NCI-H524 (cell line): ENCODE measurements at places on chromosomes 7 and 10.
A peak's percentile ranks its signal among the peaks of the same experiment; 100 is the strongest.

DNA sequence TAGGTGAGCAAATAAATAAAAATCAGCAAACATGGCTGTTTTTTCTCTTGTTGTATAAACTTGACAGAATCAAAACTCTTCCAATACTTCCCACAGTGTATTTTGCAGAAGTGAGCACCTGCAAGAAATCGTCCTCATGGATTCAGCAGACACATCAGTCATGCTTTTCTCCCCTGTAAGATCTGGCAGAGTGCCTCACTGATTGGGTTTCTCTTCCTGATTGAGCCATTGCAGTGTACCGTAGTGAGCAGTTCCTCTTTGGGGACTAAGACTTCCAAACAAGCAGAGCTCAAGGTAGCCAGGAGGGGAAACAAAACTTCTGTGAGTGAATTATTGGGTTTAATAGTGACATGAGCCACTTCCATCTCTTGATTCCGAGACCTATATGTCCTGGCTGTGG is 2.2 kb upstream of the CCDC3 start:
- DNase-seq: no peak

DNA sequence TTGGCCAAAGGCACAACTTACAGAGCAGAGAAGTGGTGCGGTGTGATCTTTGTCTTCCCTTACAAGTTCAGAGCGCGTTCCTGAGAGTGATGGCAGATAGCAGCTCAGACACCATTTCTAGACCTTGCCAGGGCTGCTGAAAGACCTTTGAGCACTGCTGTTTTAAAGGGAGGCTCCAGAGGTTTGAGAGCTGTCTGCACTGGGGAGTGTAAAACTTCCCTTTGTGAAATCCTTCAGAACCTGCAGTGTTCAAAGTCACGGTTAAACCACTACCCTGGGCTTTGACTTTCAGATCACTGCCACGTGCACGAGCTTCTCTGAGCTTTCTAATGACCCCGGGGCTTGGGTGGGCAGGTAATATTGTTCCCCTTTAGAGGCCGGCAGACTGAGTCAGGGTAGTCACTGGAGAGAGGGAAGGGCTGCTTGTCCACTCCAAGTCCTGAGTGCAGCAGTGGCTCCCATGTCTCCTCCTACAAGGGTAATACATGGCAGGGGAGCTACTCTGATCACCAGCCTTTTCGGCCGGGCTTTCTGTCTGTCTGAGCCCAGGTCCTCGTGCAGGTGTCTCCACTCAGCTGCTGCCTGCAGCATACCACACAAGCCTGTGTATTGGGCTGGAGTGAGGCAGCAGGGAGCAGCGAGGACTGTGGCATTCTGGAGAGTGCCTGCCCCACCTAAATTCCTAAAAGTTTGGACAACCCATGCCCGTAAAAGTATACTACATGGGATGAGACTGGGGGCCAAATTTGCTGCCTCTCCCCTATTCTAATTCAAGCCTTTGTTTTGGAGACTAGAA is 63.3 kb downstream of the ZMIZ1 start:
- no peak for DNase-seq

- no peak for DNase-seq
These were observed 53.8 kb downstream of the INPP5A start for GRCh38 chr10:132591166-132591971.

DNA sequence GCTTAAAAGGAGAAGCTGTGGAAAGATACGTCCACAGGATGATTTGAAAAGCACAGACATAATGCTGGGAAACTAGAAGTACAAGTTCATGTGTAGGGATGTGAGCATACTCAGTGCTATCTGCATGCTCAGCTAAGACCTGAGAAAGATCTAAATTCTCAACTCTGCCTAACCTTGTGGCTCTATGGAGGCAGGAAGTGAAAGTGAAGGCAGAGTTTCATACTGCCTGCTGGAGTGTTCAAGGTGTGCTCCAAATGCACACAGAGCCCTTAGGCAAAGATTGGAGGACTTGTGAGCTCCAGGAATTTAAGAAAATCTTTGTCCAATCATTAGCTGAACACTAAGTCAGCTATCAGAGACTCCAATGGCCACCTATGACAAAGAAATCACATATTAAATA is 190.9 kb downstream of the RNLS start:
- no peak for DNase-seq

DNA sequence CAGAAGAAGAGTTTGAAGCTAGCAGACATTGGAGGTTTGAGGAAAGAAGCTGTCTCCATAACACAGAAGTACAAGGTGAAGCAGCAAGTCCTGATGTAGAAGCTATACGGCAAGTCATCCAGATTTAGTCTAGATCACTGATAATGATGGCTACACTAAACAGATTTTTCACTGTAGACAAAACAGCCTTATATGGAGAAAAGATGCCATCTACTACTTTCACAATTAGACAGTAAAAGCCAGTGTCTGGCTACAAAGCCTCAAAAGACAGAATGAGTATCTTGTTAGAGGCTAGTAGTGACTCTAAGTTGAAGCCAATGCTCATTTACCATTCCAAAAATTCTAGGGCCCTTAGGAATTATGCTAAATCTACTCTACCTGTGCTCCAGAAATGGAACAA is 85.1 kb downstream of the SNX13 start:
- DNase-seq: no peak

DNA sequence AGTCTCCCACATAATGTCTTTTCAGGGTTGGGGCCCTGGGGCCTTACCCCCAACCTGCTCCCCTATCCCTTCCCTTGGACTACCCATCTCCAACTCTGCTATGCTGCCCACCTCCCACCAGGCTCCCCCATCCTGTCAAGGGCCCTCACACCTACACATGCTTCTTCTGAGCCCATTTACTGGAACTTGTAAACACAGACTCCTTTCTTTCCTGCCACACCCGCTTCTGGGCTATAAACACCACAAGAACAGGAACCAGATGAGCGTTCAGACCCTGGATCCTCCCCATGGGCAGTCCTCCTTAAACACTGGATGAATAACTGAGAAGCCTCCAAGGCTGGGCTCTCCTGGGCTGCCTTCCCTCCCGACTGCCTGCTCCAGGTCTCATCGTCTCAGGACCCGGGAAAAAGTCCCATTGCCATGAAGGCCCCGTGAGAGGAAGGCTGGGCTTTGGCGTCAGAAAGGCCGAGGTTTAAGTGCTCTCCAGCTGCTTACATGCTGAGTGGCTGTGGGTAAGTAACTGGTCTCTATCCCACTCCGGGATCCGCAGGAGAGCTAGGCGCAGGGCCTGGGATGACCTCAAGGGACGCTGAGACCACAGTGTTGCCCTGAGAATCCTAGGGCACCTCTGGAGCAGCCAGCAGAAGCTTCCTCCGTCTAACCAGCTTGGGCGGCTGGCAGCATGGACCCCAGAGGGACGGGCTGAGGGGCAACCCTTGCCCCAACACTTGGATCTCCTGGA is 15.6 kb upstream of the CRHR2 start:
- DNase-seq: no peak

DNA sequence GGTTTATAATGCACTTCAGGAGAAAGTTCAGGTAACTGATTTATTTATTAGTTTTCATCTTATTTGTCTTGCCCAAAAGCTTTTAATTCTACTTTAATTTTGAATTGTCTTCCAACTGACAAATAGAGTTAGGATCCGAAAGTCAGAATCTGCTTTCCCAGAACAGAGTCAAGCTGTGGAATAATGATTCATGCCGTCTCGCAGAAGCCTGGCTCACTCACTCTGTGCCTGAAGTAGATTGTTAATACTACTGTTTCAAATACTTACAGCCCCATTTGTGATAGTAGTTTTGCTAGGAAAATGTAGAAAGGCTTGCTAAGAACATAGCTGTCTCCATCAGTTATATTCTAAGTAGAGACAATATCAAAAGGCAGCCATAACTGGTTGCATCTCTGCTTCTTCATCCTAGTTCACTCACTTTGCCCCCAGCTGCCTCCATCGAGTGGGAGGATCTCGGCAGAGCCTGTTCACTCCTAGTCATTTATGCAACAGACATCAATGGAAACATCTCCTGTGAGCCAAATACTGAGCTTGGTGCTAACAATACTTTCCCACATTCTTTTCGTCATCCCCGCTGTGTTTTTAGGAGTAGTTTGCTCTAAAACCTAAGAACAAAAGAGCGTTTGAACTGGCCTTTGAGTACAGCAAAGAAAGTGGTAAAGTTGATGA is 28.0 kb downstream of the ABRAXAS2 start:
- no peak for DNase-seq

DNA sequence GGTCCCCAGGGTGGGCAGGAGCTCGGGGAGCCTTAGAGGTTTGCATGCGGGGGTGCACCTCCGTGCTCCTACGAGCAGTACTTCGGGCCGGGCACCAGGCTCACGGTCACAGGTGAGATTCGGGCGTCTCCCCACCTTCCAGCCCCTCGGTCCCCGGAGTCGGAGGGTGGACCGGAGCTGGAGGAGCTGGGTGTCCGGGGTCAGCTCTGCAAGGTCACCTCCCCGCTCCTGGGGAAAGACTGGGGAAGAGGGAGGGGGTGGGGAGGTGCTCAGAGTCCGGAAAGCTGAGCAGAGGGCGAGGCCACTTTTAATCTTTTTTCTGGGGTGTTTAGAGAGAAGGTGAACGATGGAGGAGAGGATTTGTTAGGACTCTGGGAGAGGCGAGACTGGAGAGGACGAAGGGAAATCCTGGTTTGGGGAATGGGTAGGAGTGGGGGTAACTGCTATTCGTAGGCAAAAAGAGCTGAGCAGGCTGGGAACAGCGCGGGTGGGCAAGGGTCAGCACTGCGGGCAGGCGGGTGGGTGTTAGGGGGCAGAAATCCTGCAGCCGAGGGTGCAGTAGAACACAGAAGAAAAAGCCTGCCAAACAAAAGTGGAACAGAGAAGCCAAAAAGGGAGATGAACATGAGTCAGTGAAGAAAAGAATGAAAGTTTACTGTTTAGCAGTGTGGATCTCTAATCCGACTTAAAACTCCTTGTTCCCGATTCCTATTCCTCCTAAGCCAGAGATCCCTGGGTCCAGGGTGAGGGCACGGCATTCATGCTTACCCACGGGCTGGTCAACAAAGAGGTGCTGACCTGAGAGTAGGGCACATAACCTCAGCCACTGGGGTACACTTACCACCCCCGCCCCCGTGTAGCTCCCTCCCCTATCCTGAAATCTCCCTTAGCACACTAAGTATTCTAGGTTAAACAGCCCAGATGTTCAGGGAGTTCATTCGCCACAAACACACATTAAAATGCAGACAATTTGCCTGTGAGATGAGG is 26.9 kb downstream of the PRSS2 start:
- DNase-seq: no peak

GRCh38 chr7:96636979-96637378 is 72.7 kb downstream of the SEM1 start:
- DNase-seq: no peak

- peak; percentile 0 for DNase-seq
These were observed 26.7 kb downstream of the ERCC6 start for GRCh38 chr10:49512121-49512809.

- DNase-seq: peak; percentile 93
These were observed 1.9 kb downstream of the SLC29A4 start for GRCh38 chr7:5284304-5285281.

DNA sequence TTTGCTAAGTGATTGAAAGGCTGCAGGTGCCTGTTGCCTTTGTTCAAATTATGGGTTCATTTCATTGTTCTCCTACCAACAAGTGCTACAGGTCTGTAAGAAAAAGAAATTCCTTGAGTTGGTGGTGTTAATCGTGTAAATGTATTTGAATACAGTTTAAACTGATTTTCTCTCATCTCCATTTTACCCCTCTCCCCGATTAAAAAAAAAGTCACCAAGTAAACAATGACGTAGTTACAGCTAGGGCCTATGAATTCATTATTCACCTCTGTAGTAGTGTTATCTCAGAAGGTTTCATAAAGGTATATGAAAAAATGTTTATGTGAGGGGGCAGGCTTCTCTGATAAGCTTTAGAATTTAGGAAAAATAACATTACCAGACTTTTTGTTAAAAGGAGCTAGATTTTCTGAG is 1.1 kb downstream of the REEP3 start:
- no peak for DNase-seq

DNA sequence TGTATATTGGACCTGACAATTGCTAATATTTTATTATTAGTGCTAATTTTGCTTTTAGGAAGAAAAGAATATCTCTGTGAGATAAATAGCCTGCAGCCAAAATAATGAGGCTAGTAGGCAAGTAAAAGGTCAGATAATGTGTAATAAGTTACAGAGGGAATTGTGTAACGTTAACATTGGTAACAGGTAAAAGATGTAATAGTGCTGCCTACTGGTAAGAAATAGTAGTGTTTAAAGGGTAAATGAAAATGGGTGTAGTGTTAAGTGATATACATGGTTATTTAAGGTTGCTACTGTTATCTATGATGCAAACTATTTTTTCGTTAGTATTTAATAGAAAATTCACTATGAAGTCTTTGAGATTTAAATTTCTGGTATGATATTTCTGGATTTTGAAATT is 9.2 kb upstream of the FOXP2 start:
- DNase-seq: peak; percentile 20

DNA sequence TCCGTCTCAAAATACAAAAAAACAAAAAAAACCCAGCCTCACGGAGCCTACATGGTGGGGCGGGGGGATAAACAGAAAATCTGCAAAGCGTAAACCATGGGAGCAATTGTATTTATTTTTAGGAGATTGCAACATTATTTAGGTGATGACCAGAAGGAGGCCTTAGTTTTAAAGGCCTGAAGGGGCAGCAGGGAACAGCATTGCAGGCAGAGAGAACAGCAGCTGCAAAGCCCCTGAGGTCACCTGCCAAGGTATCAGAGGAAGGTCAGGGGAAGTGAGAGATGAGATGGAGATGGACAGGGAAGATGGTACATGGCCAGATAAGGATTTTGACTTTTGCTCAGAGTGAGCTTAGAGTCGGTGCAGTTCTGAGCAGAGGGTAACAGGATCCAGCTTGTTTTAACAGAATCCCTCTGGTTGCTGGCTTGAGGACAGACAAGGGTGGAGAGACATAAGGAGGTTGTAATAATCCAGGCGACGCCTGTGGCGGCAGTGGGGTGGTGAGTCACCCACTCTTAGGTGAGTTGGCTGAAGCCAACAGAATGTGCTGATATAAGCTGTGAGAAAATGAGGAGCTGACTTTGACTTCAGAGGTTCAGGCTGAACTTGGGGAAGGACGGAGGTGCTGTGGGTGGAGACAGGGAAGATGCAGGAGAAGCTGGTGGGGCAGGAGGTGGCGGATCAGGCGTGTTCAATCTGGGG is 82.3 kb upstream of the GTF2I start:
- DNase-seq: no peak

GRCh38 chr10:61389887-61390286 is 63.3 kb downstream of the TMEM26 start:
- no peak for DNase-seq
